ENCODE measurements at places on chromosomes 16 and 17. TPM values are rescaled to one million over a fixed set of nuclear protein-coding genes. Genes with fewer than 3 reads are reported as not detected.
A peak's percentile ranks its signal among the peaks of the same experiment; 100 is the strongest.

DNA sequence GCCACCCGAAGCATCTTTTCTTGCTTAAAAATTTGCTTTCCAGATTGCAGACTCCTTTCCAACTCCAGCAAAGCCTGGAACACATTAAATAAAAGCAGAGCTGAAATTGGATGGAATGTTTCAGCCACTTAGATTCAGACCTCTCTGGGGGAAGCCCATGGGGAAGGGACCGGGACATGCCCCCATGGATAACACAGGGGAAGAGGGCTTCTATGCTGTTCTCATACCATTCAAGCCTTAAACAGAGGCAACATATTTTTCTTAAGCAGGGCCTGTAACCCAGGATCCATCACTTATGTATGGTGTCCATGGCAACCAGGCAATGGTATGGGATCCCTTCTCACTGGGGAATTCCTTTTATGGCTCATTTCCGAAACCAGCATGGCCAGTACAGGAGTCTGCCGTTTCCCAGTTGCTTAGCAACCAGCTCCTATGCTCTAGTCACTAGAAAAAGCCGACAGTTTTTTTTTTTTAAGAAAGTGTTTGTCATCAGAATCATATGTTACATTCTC lies 62.0 kb upstream of the MARCHF10 start:
- no peaks in the 10 kb centered on the region for H3K27me3 ChIP-seq
- no peak overlapping the region for H3K27ac ChIP-seq
- no peak overlapping the region for H3K4me3 ChIP-seq
- no peaks in the 10 kb centered on the region for H3K4me1 ChIP-seq

- H3K4me3 ChIP-seq = peak overlapping the region; percentile 87
- DNase-seq = peak; percentile 43
- H3K27ac ChIP-seq = peak overlapping the region; percentile 99
- H3K36me3 ChIP-seq = no peaks in the 10 kb centered on the region
Observed at GRCh38 chr17:4949321-4950074, 1.2 kb upstream of the PFN1 start.

GRCh38 chr16:3198334-3199072 lies 10.5 kb downstream of the OR1F1 start:
- peaks cover 29% of the 10 kb centered on the region for H3K27me3 ChIP-seq
- no peaks in the 10 kb centered on the region for H3K36me3 ChIP-seq
- DNase-seq = no peak
- H3K4me1 ChIP-seq = no peaks in the 10 kb centered on the region
- no peak overlapping the region for H3K27ac ChIP-seq
- H3K4me3 ChIP-seq = no peak overlapping the region

DNA sequence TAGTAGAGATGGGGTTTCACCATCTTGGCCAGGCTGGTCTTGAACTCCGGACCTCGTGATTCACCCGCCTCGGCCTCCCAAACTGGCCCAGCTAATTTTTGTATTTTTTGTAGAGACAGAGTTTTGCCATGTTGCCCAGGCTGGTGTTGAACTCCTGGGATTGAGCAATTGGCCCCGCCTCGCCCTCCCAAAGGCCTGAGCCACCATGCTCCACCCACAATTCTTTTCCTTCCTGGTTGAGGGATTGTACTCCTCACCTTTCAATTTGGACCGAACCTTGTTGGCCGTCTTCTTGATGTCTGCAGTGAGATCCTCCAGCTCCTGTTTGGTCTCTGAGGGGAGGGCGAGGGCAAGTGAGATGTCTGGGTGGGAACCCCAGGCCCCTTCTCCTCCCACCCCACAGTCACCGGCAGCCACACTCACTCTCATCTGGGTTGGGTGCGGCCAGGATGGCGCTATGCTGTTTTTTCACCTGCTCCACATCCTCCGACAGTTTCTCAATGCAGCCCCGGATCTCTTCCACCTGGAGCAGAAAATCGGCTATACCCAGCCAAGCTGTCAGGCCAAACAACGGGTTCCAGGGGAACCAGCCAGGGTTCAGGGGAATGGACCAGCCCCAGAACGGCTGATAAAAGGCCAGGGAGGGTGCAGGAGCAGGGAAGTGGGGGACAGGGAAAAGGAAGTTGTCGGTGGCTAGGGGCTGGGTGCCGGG lies 9.6 kb downstream of the STX1B start:
- H3K27me3 ChIP-seq = no peaks in the 10 kb centered on the region
- no peaks in the 10 kb centered on the region for H3K36me3 ChIP-seq
- H3K27ac ChIP-seq = no peak overlapping the region
- DNase-seq = no peak

DNA sequence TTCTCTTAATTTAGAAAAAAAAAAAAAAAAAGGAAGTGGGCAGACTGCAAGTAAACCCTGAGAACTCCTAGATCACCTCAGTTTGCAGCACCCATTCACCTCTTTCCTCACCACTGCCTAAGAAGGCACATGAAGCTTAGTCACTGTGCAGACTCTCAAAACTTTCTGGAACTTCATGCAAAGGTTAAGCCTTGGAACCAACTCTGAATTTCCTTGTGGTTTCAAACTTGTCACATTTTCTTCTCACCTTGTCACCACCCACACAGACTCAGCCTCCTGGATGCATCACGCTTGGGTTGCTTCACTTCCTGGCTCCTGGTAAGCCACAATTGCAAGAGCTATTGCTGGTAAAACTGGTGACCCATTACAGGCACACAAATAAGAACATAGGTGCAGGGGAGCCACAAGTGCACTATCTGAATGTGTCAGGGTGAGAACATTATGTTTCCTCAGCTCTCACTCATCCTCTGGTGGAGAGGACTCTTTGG lies 15.0 kb upstream of the CPD start:
- H3K27me3 ChIP-seq = no peaks in the 10 kb centered on the region
- H3K4me3 ChIP-seq = no peak overlapping the region
- peak overlapping the region; percentile 71 for H3K27ac ChIP-seq
- H3K36me3 ChIP-seq = no peaks in the 10 kb centered on the region

DNA sequence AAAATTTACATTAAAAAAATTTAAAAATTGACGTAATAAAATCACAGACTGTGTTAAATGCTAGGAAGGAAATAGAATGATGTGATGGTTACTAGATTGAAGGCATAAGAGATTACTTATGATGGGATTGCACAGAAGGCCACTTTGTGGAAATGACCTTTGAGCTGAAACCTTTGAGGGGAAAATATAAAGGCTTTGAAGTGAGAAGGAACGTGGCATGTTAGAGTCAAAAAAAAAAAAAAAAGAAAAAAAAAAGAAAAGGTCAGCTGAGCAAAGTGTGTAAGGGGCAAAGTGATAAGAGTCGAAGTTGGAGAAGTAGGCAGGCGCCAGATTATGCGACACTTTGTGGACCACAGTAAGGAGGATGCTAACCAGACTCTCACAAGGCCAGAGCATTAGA lies 3.6 kb upstream of the PSMD11 start:
- no peak overlapping the region for H3K4me3 ChIP-seq
- no peaks in the 10 kb centered on the region for H3K36me3 ChIP-seq
- no peak overlapping the region for H3K27ac ChIP-seq

GRCh38 chr17:79033741-79034501 lies 10.0 kb downstream of the C1QTNF1 start:
- no peaks in the 10 kb centered on the region for H3K36me3 ChIP-seq
- peaks cover 19% of the 10 kb centered on the region for H3K27me3 ChIP-seq
- H3K4me3 ChIP-seq = no peak overlapping the region
- H3K27ac ChIP-seq = no peak overlapping the region

- peak overlapping the region; percentile 39 for H3K4me3 ChIP-seq
- peaks cover 9% of the 10 kb centered on the region for H3K4me1 ChIP-seq
- H3K36me3 ChIP-seq = no peaks in the 10 kb centered on the region
- no peak for DNase-seq
- no peak overlapping the region for H3K27ac ChIP-seq
Observed at GRCh38 chr17:67994817-67995569, 1.3 kb downstream of the C17orf58 start.

DNA sequence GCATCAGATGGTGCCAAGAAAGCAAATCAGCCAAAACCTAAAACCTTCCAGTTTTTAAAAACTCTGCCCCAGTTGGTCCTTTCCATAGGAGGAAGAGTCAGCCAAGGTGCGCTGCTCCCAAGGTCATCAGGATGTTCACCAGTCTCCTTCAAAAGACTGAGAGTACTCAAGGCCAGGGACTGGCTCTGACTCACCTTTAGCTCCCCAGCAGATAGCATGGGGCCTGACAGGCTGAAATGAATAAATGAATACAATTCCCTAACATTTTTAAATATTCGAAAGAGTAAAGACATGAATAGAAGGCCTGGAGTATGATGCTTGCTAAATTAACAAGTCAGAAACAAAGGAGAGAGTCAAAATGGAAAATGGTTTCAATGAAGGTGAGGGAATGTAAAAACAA lies 19.2 kb downstream of the EFTUD2 start:
- peaks cover 100% of the 10 kb centered on the region for H3K36me3 ChIP-seq
- H3K27me3 ChIP-seq = no peaks in the 10 kb centered on the region
- H3K27ac ChIP-seq = no peak overlapping the region
- H3K4me1 ChIP-seq = no peaks in the 10 kb centered on the region
- no peak overlapping the region for H3K4me3 ChIP-seq
- no peak for DNase-seq

GRCh38 chr16:57867000-57867561 lies 64.8 kb upstream of the KIFC3 start:
- no peak overlapping the region for H3K27ac ChIP-seq
- no peak overlapping the region for H3K4me3 ChIP-seq
- H3K4me1 ChIP-seq = no peaks in the 10 kb centered on the region
- H3K36me3 ChIP-seq = no peaks in the 10 kb centered on the region
- no peak for DNase-seq

- no peaks in the 10 kb centered on the region for H3K4me1 ChIP-seq
- peaks cover 35% of the 10 kb centered on the region for H3K27me3 ChIP-seq
- H3K27ac ChIP-seq = no peak overlapping the region
- no peak for DNase-seq
Observed at GRCh38 chr17:77684803-77685798, 273.4 kb upstream of the TNRC6C start.

DNA sequence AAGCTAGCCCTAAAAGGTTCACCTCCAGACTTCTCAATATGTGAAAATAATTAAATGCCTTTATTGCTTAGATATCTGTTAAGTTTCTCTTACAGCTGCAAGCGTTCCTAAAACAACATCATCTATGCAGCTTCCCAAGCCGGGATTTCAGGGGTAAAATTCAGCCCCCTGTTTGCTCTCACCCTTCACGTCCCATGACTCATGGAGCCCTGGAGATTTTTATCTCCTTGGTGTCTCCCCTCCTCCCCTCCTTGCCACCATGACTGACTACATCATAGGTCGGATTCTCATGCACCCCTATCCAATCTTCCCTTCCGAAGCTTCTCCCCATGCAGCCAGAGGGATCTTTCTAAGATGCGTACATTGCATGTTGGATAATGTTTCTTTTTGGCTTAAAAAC lies 21.0 kb upstream of the CACNG4 start:
- no peak overlapping the region for H3K27ac ChIP-seq
- H3K4me1 ChIP-seq = no peaks in the 10 kb centered on the region
- no peak for DNase-seq
- peaks cover 73% of the 10 kb centered on the region for H3K27me3 ChIP-seq
- H3K4me3 ChIP-seq = no peak overlapping the region

DNA sequence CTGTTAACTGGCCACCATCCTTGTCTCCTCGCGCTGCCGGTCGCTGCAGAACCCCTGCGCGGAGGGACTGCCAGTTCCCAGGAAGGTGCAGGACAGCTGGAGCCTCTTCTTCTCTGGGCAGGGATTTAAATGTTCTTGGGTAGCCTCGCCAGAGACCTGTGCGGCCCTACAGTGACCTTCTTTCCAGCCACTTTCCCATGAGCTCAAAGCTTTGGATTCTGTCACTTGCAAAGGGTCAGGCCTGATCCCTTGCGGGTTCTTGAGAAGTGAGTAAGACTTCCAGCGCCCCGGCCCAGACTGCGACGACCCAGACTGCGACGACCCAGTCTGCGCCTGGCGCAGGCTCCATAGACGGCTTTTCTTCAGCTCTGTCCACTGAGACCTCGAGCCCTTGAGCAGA lies 1.4 kb upstream of the SLFN5 start:
- no peak for DNase-seq
- H3K27ac ChIP-seq = peak overlapping the region; percentile 96
- no peaks in the 10 kb centered on the region for H3K27me3 ChIP-seq
- peak overlapping the region; percentile 54 for H3K4me3 ChIP-seq

DNA sequence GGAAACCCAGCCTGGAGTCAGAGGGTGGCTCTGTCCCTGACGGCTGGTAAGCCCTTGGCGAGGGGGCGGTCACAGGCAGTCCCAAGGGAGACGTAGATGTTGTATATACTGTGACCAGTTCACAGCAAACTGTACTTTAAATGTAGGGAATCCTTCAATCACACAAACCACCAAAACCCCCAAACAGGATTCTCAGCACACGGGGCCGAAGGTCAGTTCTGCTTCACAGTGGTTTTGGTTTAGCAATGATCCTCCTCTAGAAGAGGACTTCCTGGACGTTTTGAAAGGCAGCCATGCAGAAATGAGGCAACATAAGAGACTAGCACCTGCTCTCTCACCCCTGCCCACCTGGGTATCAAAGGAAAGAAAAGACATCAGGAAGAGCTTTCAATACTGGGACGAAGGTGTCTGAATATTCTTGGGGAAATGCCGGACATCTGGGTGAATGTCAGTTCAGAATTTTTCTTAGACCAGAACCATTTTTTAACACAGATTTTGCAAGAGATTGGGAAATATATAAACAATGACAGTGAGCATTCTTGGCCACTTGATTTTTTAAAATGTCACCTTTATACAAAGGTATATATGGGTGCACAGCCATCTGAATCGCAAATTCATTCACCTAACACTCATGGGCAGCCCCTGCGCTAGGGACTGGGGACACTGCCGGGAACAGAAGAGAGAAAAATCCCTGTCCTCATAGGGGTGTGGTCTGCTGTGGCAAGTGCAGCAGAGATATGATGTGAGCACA lies 74.2 kb downstream of the CRISPLD2 start:
- no peaks in the 10 kb centered on the region for H3K36me3 ChIP-seq
- H3K27ac ChIP-seq = no peak overlapping the region
- no peak for DNase-seq
- H3K4me3 ChIP-seq = no peak overlapping the region
- H3K4me1 ChIP-seq = peaks cover 74% of the 10 kb centered on the region

- peak overlapping the region; percentile 99 for H3K4me3 ChIP-seq
- no peaks in the 10 kb centered on the region for H3K27me3 ChIP-seq
- H3K36me3 ChIP-seq = peaks cover 18% of the 10 kb centered on the region
- DNase-seq = no peak
- peak overlapping the region; percentile 91 for H3K27ac ChIP-seq
Observed at GRCh38 chr16:50025537-50025931, 509 bp downstream of the CNEP1R1 start.

GRCh38 chr17:59004338-59005111 lies 102.2 kb downstream of the TRIM37 start:
- no peaks in the 10 kb centered on the region for H3K27me3 ChIP-seq
- H3K4me3 ChIP-seq = no peak overlapping the region
- DNase-seq = peak; percentile 70
- H3K4me1 ChIP-seq = no peaks in the 10 kb centered on the region
- no peak overlapping the region for H3K27ac ChIP-seq

The VTN gene
- total RNA-seq = 0.50 TPM

The MAPT gene
- 1.9 TPM for total RNA-seq

The RAB37 gene
- 3.2 TPM for total RNA-seq

The MMP28 gene
- 39.5 TPM for total RNA-seq

The FAM20A gene
- 85.9 TPM for total RNA-seq

The SOCS1 gene
- 11.8 TPM for total RNA-seq

The C17orf50 gene
- not detected for total RNA-seq

The TPSG1 gene
- total RNA-seq = not detected
